Activated CD4-positive, alpha-beta T cell treated with anti-CD3 and anti-CD28 coated beads, Interleukin-2, amount 50 U/mL, for 48 hours (primary cell): ENCODE measurements at places on chromosomes 6 and 20.

GRCh38 chr6:115404446-115404845 is 656.2 kb downstream of the FRK start:
- DNase-seq: no peak

DNA sequence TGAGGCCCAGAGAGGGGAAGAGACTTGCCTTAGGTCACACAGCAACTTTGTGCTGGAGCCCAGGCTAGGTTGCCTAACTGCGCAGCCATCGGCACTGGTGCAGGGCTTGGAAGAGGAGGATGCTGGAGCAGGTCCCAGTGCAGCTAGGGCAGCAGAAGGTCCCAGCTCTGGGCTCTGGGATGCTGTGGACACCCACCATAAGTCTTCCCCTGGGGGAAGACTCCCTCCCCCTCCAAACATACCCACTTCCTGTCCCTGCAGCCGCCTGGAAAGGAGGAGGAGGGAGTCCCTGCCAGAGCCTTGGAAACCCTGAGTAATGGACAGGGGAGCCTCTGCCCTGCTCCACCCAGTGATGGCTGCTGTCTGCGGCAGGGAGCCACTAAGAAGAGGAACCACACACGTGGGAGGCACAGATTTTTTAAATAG is 93.6 kb downstream of the NCR2 start:
- peak; percentile 68 for DNase-seq

DNA sequence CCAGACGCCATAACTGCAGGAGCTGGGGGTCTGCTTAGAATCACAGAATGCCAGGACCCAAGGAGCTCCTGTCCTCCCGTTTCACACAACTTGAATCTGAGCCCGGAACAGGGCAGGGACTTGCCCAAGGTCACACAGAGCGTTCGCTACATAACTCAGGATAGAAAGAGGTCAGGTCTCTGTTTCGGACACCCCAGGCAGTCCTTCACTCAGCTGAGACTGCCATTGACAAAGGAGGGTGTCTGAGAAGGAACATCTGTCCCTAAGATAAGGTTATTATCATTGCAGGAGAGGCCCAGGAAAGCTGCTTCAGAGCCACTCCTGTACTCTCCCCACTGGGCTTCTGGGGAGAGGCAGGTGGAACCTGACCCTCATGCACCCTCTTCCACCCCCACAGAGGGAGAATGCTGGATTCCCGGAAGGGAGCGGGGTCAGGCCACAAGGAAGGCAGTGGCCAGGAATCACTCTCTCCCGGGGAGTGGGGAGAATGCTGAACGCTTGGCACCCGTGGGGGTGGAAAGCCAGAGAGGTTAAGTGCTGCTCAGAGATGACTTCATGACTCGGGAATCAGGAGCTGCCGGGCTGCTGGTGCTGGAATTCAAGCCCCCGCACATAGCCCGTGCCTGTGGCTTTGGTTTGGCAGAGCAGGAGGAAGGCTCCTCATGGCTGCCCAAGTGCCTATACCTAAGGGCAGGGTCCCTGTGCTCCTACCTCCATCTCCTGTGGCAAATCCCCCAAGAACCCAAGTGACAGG is 10.7 kb downstream of the SDC4 start:
- DNase-seq: no peak

DNA sequence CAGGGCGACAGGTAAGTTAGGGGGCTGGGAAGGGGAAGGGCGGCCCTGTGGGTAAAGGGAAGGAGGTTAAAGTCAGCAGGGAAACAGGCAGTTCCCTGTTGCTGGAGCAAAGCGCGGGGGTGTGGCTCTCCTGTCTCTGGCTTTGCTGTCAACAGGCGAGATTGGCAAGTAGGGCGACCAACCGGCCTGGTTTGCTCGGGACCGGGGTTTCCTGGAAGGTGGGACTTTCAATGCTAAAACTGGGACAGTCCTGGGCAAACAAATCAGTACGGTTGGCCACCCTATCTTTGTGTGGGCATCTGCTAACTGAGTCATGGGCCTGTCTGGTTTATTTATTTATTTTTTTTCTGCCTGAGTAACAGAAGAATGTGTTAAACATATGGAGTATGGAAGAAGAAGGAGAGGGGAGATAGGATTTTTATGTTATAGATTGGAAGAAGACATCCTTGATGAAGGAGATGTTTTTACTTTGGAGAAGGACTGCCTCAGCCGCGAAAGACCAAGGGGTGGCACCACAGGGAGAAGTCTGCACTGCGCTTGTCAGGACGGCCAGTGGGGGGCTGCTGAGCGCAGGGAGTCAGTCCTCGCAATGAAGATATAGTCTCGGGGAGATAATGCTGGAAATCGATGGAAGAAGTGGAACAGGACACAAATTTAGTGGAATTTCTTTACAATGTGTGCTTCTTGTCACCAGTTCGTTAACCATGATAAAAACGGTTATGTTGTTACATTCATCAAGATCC is 43.4 kb upstream of the ESR1 start:
- peak; percentile 37 for DNase-seq

- DNase-seq: no peak
Observed at GRCh38 chr20:48698507-48699267, 129.1 kb downstream of the PREX1 start.

- no peak for DNase-seq
Observed at GRCh38 chr20:63333241-63333836, 27.8 kb downstream of the CHRNA4 start.

DNA sequence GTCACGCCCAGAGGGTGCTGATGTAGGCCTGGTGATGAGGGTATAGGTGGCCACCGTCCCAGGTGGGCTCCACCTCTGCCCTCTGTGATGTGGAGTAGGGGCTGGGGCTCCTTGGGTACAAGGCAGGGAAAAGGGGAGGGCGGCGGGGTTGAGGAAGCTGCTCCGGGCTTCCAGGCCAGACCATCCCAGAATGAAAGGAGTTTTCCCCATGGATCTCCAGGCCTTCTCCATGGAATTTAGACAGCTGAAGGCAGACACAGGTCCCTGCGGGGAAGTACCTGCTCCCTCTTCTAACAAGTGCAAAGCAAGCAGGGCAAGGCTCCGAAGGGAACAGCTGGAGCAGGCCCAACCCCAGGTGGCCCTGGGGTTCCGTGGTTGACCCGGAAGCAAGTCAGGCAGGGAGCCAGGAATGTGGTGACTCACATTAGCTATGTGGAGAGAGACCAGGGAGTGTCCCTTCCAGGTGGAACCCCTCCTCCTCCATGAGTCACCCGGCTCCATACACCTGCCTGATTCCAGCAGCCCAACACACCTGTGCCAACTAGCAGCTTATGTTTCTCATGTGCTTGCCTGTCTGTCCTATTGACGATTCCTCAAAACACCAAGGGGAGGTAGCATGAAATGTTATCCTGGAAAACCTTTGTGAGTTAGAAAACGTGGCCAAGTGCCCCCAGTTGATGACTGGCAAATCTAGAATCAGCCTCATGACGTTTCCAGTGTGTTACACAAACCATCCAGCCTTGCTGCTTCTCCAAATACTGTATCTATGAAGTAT is 59.7 kb upstream of the SNX9 start:
- no peak for DNase-seq
